ENCODE measurements at places on chromosomes 4 and X.
A peak's percentile ranks its signal among the peaks of the same experiment; 100 is the strongest.

DNA sequence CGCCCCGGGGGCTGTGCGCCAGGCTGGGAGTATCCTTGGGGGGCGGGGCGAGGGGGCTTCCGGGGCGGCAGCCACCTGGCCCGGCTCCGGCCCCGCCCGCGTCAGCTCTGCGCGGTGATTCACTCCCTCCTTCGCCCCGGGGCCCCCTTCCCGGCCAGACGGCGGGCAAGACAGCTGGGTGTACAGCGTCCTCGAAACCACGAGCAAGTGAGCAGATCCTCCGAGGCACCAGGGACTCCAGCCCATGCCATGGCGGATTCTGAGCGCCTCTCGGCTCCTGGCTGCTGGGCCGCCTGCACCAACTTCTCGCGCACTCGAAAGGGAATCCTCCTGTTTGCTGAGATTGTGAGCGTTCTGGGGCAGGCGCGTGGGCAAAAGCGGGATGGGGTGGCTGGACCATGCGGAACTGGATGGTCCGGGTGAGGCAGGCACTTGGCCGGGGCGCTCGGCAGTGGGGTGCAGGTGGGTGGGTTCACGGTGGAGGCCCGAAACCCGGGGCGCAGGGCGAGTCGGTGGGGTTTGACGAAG is at the start of gene PLP2:
Gene PLP2, plus strand, starts transcription at position 147 of the 528 bp plus-strand sequence. Its CDS starts 103 bp downstream, at position 250.
- peak; percentile 62 for DNase-seq

- no peak for DNase-seq
Observed at GRCh38 chrX:47179928-47180255, 13.7 kb upstream of the UBA1 start.

GRCh38 chrX:134743091-134743490 is 84.8 kb upstream of the PLAC1 start:
- DNase-seq, result no peak

DNA sequence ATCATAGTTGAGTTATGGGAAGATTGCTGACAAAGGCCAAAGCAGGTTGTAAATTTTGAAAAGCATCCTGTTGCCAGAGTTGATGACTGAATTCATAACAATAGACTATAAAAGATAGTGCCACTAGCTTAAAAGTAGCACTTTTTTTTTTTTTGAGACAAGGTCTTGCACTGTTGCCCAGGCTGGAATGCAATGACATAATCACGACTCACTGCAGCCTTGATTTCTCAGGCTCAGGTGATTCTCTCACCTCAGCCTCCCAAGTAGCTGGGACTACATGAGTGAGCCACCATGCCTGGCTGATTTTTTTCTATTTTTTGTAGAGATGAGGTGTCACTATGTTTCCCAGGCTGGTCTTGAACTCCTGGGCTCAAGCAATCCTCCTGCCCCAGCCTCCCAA is 122.7 kb downstream of the SPOCK3 start:
- DNase-seq, result no peak

DNA sequence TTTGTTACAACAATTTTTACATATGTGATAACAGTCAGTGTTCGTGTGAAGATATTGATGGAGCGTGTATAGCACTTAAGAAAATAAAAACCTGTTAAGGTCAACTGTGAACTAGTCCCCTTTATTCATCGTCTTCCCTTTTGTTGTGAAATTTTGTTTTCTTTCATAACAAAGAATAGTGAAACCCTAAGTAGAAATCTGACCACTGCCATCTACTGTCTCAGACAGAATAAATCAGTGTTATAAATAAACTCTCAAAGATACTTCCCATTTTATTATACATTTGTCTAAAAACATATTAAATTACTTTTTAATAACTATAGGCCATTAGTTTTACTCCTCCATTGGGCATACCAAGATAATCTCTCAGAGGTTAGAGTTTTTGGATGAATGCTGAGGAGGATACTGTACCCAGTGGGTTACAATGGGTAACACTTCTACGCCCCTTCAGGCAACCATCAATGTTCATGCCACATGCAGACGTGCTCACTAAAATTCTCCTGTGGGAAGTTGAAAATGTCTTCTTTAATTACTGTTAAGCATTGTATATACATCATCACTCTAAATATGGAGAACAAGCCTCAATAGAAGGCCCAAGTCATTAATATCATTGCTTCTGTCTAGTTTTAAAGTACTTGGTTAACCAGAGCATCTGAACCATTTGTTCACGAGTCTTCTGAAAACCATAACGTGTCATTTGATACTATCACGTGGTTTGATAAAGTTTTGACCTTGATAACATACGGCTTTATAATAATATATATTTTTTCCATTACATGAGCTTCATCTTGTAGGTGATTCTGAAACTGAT is 171.2 kb downstream of the TMA16 start:
- no peak for DNase-seq

GRCh38 chrX:4935846-4936245 is 1222.4 kb upstream of the PRKX start:
- DNase-seq, result no peak

DNA sequence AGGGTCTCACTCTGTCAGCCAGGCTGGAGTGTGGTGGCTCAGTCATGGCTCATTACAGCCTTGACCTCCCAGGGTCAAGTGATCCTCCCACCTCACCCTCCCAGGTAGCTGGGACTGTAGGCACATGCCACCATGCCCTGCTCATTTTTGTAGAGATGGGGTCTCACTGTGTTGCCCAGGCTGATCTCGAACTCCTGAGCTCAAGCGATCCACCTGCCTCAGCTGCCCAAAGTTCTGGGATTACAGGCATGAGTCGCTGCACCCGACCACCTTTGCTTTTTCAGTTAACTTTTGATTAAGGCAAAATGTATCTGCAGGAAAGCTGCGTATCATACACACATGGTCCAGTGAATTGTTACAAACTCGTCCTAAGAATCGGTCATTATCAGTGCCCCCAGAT is 16.5 kb upstream of the CLCN4 start:
- no peak for DNase-seq

DNA sequence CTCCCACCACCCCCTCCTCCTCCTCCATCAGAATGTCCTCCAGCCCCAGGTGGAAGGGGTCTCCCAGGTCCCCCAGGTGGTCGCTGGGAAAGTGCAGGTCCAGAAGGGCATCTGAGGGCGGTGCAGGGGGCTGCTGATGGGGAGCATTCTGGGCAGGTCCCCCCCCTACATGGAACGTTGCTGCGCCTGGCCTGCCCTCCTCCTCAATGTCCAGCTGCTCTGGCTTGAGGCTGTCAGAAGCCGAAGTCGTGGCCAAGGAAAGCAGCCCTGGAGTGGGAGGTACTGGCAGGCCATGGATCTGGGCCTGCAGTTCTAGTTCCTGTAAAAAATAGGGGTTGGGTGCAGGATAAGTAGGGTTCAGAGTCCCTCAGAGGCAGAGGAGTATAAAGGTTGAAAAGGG is 12.9 kb downstream of the TFE3 start:
- DNase-seq, result no peak

Measured in stimulated activated CD8-positive, alpha-beta memory T cell treated with anti-CD3 and anti-CD28 coated beads, Interleukin-12 subunit alpha, Interleukin-12 subunit beta, amount 100 ng/mL, for 4 hours (primary cell).